ENCODE measurements at places on chromosomes 6 and 20. TPM values are rescaled to one million over a fixed set of nuclear protein-coding genes. Genes with fewer than 3 reads are reported as not detected.

Gene GLP1R
- polyA plus RNA-seq, result 0.80 TPM

GRCh38 chr6:20402342-20403069, 827 bp downstream of the E2F3 start:
- H3K27me3 ChIP-seq, result no peaks in the 10 kb centered on the region
- H3K4me1 ChIP-seq, result no peaks in the 10 kb centered on the region
- no peaks in the 10 kb centered on the region for H3K36me3 ChIP-seq
- H3K4me3 ChIP-seq, result peak overlapping the region; percentile 87

DNA sequence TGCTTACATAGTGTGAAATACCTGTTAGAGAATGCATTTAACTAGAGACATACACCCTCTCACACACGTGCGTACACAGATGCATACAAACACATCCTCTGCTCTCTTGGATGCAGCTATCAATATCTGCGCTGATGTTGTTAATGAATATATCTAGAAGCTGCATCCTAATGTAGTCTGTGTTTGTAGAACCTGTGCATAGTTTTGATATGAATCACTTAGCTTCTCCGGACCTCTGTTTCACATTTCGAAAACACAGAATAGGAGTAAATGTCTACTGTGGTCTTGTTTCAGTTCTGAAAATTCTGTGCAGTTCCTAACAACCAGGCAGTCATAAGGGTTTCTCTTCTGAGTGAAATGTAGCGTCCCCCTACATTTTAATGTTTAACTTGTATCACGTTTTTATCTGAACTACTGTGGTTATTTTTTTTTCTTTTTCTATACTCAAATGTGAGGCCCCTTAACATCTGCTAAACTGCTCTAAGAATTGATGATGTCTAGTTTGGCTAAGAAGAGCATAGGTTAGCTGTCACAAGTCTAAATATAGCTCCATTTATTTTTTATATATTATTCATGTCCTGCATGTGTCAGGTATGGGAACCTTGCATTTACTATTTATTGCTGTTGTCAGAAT, 254.5 kb downstream of the TMEM242 start:
- peaks cover 26% of the 10 kb centered on the region for H3K4me1 ChIP-seq
- H3K36me3 ChIP-seq, result no peaks in the 10 kb centered on the region
- no peak for DNase-seq
- H3K4me3 ChIP-seq, result no peak overlapping the region
- no peak overlapping the region for H3K27ac ChIP-seq
- no peaks in the 10 kb centered on the region for H3K27me3 ChIP-seq

GRCh38 chr20:46683939-46684750, 5.1 kb downstream of the TP53RK start:
- H3K4me3 ChIP-seq, result peak overlapping the region; percentile 32
- H3K27ac ChIP-seq, result no peak overlapping the region
- peak; percentile 72 for DNase-seq
- H3K36me3 ChIP-seq, result no peaks in the 10 kb centered on the region

DNA sequence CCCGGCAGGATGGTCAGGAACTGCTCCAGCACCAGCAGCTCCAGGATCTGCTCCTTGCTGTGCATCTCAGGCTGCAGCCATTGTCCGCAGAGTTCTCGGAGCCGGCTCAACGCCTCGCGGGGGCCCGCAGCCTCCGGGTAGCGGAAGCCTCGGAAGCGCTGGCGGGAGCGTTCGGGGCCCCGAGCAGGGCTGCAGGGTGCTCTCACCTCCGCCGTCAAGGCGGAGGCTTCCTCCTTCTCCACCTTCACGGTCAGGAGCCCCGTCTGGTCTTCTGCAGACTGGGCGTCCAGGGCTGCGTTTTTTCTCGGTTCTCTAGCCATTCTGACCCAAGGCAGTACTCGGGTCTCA, 434 bp downstream of the ZKSCAN4 start:
- peak overlapping the region; percentile 75 for H3K27ac ChIP-seq
- H3K27me3 ChIP-seq, result no peaks in the 10 kb centered on the region
- DNase-seq, result no peak

- H3K27ac ChIP-seq, result no peak overlapping the region
- H3K36me3 ChIP-seq, result no peaks in the 10 kb centered on the region
- no peak overlapping the region for H3K4me3 ChIP-seq
Observed at GRCh38 chr6:154996841-154997311, 1.8 kb downstream of the TIAM2 start.

DNA sequence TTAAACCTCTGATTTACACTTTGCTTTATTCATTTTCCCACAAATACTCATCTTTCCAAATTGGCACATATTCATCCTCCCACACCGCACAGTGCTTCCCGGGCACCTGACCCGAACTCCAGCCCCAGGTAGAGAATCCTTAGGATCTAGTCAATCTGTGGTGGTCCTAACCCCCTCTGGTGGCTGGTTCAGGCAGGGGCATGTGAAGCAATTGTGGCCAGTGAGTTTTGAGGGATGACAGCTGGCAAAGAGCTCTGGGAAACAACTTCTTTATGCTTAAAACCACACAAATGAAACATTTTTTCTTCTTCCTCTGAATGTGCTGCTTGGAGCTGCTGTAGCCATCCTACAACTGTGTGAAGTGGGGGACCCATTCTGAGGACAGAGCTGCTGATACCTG, 54.7 kb downstream of the ELOVL5 start:
- no peaks in the 10 kb centered on the region for H3K36me3 ChIP-seq
- no peak overlapping the region for H3K4me3 ChIP-seq
- peak overlapping the region; percentile 31 for H3K27ac ChIP-seq
- DNase-seq, result peak; percentile 55
- no peaks in the 10 kb centered on the region for H3K27me3 ChIP-seq

- no peaks in the 10 kb centered on the region for H3K4me1 ChIP-seq
- no peak overlapping the region for H3K27ac ChIP-seq
- H3K27me3 ChIP-seq, result no peaks in the 10 kb centered on the region
- H3K36me3 ChIP-seq, result no peaks in the 10 kb centered on the region
- H3K4me3 ChIP-seq, result no peak overlapping the region
- no peak for DNase-seq
Observed at GRCh38 chr6:105024803-105025202, 67.9 kb downstream of the LIN28B start.

DNA sequence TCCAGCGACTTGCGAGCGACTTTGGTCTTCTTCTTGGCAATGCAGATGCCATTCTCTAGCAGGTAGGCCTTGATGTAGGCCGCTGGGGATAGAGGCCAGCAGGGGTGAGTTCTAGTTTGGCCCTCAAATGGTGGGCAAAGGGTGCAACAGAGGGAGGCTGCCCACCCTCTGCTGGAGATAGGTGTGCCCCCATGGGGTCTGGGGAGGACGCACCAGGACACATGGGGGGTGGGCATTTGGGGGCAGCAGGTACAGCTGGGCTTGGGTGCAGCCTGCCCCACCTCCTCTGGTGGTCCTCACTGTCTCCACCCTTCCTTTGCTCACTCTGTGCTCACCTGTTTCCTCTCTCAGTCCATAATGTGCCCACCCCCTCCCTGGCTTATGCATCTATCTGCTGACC, 11.3 kb downstream of the KCNK15 start:
- no peak overlapping the region for H3K4me3 ChIP-seq
- no peaks in the 10 kb centered on the region for H3K4me1 ChIP-seq
- H3K27ac ChIP-seq, result no peak overlapping the region
- H3K36me3 ChIP-seq, result no peaks in the 10 kb centered on the region
- H3K27me3 ChIP-seq, result no peaks in the 10 kb centered on the region

- no peaks in the 10 kb centered on the region for H3K4me1 ChIP-seq
- no peak overlapping the region for H3K27ac ChIP-seq
- no peaks in the 10 kb centered on the region for H3K36me3 ChIP-seq
- DNase-seq, result no peak
Observed at GRCh38 chr20:24321973-24322372, 147.5 kb upstream of the SYNDIG1 start.

DNA sequence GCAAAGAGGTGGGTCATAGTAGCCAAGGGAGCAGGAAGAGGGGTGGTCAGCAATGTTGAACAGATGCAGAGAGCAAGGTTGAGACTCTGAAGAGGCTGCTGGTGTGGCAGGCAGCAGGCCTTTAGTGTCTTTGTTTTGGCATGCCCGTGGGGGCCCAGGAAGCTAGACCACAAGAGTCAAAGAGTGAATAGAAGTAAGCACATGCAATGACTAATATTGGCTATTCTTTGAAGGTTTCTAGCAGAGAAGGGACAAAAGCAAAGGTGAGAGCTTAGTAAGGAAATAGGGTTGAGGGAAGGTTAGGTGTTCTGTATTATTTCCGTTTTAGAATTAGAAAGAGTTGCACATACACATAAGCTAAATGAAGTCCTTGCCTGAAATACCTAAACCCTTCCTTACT, 18.8 kb downstream of the TDRD6 start:
- H3K36me3 ChIP-seq, result no peaks in the 10 kb centered on the region
- H3K4me3 ChIP-seq, result no peak overlapping the region
- no peaks in the 10 kb centered on the region for H3K4me1 ChIP-seq
- H3K27ac ChIP-seq, result no peak overlapping the region
- DNase-seq, result no peak

- no peak overlapping the region for H3K27ac ChIP-seq
- no peak overlapping the region for H3K4me3 ChIP-seq
- H3K27me3 ChIP-seq, result no peaks in the 10 kb centered on the region
- no peaks in the 10 kb centered on the region for H3K4me1 ChIP-seq
Observed at GRCh38 chr6:150297327-150298029, 71.3 kb upstream of the IYD start.

DNA sequence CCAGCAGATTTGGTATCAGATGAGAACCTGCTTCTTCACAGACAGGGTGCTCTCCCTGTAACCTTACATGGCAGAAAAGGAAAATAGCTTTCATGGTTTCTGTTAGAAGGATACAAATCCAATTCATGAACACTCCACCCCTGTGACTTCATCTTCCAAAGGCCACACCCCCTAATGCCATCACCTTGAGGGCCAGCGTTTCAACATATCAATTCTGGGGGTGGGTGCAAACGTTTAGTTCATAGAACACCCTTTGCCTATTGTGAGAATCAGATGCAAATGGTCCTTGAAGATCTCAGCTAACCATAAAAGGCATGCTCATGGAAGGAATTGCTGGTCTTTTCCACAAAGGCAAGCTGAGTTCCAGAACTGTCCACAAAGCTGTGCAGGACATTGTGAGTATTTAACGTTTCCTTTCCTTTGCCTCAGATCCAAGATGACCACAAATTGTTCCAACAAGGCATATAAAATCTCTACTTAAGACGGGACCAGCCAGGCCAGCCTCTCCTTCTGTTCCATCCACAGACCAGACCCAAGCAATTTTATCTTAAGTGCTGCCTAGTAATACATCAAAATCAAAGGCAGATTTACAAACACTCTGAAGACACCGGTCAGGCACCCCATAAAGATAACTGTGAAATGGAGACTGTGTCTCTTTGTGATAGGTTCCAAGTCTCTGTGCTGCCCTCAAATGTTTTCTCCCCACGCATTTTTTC, 34.7 kb upstream of the SSTR4 start:
- H3K27me3 ChIP-seq, result no peaks in the 10 kb centered on the region
- peak overlapping the region; percentile 31 for H3K27ac ChIP-seq
- DNase-seq, result no peak
- no peak overlapping the region for H3K4me3 ChIP-seq

All from left lung (tissue), 14 donors.